Type B pancreatic cell (in vitro differentiated cells): ENCODE measurements at places on chromosomes 4 and X. TPM values are rescaled to one million over a fixed set of nuclear protein-coding genes. Genes with fewer than 3 reads are reported as not detected.

KLKB1 gene
- 0.24 and 0.67 TPM in 2 replicates for total RNA-seq

SEC24B gene
- 37.4 and 39.1 TPM in 2 replicates for total RNA-seq

TMPRSS11A gene
- 0.43 and 0.81 TPM in 2 replicates for total RNA-seq

ATP2B3 gene
- total RNA-seq = 0.26 and 0.43 TPM in 2 replicates

FOXR2 gene
- total RNA-seq = not detected in 2 replicates

MAGEB1 gene
- not detected in 2 replicates for total RNA-seq

CPLX1 gene
- total RNA-seq = 3.7 and 5.6 TPM in 2 replicates

VSIG4 gene
- not detected in 2 replicates for total RNA-seq

ZNF141 gene
- 22.9 and 31.7 TPM in 2 replicates for total RNA-seq

IL1RAPL2 gene
- 4.5 and 7.4 TPM in 2 replicates for total RNA-seq

FABP2 gene
- total RNA-seq = 4.1 and 12.4 TPM in 2 replicates

PPBP gene
- total RNA-seq = 0.60 TPM in 1 of 2 replicates, not detected in the other

HEPH gene
- total RNA-seq = 28.6 and 41.4 TPM in 2 replicates

GPM6B gene
- 2.1 and 17.3 TPM in 2 replicates for total RNA-seq

BEX2 gene
- 24.3 and 39.4 TPM in 2 replicates for total RNA-seq

TCEAL7 gene
- 6.2 and 16.4 TPM in 2 replicates for total RNA-seq

CT45A10 gene
- total RNA-seq = not detected in 2 replicates

EGF gene
- total RNA-seq = 25.5 and 65.1 TPM in 2 replicates

GPC4 gene
- 20.9 and 69.0 TPM in 2 replicates for total RNA-seq

SLC25A43 gene
- 7.0 and 7.4 TPM in 2 replicates for total RNA-seq

MTCP1 gene
- total RNA-seq = 10.2 and 19.0 TPM in 2 replicates

LRAT gene
- 7.2 and 7.4 TPM in 2 replicates for total RNA-seq

MTM1 gene
- 9.8 and 11.9 TPM in 2 replicates for total RNA-seq

ODAPH gene
- total RNA-seq = not detected in 2 replicates

CFAP99 gene
- total RNA-seq = 0.43 and 1.1 TPM in 2 replicates

SLC25A4 gene
- total RNA-seq = 31.0 and 40.8 TPM in 2 replicates

SHROOM2 gene
- 8.4 and 16.2 TPM in 2 replicates for total RNA-seq

CRLF2 gene
- total RNA-seq = not detected in 2 replicates

NPY2R gene
- total RNA-seq = 0.43 TPM in 1 of 2 replicates, not detected in the other

CHST7 gene
- total RNA-seq = 1.2 and 3.8 TPM in 2 replicates

OTUD6A gene
- not detected in 2 replicates for total RNA-seq

SPATA18 gene
- total RNA-seq = 17.0 and 40.4 TPM in 2 replicates

SSX4 gene
- total RNA-seq = not detected in 2 replicates

DCAF4L1 gene
- 0.12 and 0.17 TPM in 2 replicates for total RNA-seq

QDPR gene
- total RNA-seq = 50.2 and 52.4 TPM in 2 replicates

GAGE12E gene
- not detected in 2 replicates for total RNA-seq

GNRHR gene
- total RNA-seq = not detected in 2 replicates

KCNIP4 gene
- total RNA-seq = 0.31 and 6.2 TPM in 2 replicates

HPGD gene
- 16.5 and 32.0 TPM in 2 replicates for total RNA-seq

AFF2 gene
- 12.6 and 21.3 TPM in 2 replicates for total RNA-seq

RS1 gene
- 0.14 TPM in 1 of 2 replicates, not detected in the other for total RNA-seq

XAGE1A gene
- not detected in 2 replicates for total RNA-seq

PCYT1B gene
- 5.7 and 21.3 TPM in 2 replicates for total RNA-seq

DOK7 gene
- total RNA-seq = 0.55 and 0.72 TPM in 2 replicates

MAPK10 gene
- total RNA-seq = 7.9 and 19.1 TPM in 2 replicates

NAP1L5 gene
- 3.7 and 5.2 TPM in 2 replicates for total RNA-seq

RIBC1 gene
- total RNA-seq = 1.9 and 2.7 TPM in 2 replicates

PLAC1 gene
- total RNA-seq = 0.43 TPM in 1 of 2 replicates, not detected in the other

RHOXF2B gene
- total RNA-seq = not detected in 2 replicates

GC gene
- total RNA-seq = 71.9 and 245 TPM in 2 replicates

RNF128 gene
- 14.8 and 29.4 TPM in 2 replicates for total RNA-seq

SHOX gene
- not detected in 2 replicates for total RNA-seq

USP17L30 gene
- not detected in 2 replicates for total RNA-seq

UGT2B10 gene
- total RNA-seq = 0.17 and 0.45 TPM in 2 replicates

ASMT gene
- not detected in 2 replicates for total RNA-seq
